ENCODE measurements at places on chromosomes 4 and X.

DNA sequence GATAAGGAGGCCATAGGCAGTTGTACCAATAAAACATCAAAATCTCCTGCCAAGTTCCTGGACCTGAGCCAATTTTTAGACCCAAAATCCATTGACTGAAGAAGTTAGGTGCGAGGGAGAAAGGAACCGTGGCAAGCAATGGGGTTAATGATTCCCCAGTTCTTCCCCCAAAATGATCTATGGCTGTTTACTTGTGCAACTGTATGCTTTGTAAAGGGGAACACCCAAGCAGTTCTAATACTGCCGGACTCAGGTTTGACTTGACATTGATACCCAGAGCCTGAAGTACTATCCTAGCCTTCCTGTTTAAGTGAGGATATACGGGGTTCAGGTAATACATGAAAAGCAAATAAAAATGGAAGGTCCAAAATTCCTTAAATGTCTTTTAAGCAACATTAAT, 6.7 kb upstream of the EIF4E start:
- no peak for DNase-seq

DNA sequence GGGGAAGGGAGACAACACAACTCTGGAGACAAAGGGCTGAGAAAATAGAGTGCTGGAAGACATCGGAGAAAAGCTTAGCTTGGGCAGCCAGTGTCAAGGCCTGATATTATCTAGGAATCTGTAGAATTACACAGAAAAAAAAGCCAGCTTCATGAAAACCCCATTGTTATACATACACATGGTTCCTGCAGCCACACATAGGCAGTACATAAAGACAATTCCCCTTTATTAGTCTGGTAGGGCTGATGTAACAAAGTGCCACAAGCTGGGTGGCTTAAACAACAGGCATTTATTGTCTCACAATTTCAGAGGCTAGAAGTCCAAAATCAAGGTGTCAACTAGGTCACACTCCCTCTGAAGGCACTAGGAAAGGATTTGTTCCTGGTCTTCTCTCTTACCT, 503.5 kb downstream of the MID1IP1 start:
- no peak for DNase-seq

- no peak for DNase-seq
Measured at GRCh38 chr4:84814094-84814750, 152.3 kb downstream of the WDFY3 start.

DNA sequence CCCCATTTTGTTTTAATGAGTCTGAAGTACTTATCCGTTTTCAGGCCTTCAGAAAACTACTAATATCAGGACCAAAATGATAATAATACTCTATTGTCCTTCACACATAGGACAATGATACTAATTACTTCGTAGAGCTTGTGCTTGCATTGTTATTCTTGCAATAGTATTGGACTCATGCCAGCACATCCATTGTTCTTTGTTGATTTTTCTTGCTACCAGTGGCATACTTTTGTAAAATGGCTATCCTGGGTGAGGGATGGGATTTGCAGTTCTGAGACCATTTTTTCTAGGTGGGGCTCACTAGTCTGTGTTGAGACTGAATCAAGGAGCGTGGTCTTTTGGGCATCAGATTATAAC, 195.3 kb downstream of the MAML3 start:
- DNase-seq, result no peak

DNA sequence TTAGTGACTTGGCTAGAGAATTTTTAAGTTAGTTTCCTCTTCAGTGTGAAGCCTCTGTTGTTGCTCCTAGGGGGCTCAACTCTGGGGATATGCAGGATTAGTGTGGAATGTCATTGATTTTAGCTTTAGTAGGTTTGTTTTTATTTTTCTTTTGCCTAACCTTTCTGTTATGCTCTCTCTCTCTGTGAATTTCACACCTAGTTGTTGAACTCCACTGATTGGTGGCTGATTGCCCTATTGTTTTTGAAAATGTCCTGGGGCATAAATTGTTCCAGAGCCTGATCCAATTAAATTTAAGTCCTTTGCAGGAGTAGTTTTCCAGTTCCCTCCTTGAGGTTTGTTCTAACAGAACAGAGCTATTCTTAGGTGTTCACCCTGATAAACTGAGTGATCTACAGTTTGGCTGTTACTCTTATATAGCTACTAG, 393.3 kb upstream of the CTSO start:
- no peak for DNase-seq

DNA sequence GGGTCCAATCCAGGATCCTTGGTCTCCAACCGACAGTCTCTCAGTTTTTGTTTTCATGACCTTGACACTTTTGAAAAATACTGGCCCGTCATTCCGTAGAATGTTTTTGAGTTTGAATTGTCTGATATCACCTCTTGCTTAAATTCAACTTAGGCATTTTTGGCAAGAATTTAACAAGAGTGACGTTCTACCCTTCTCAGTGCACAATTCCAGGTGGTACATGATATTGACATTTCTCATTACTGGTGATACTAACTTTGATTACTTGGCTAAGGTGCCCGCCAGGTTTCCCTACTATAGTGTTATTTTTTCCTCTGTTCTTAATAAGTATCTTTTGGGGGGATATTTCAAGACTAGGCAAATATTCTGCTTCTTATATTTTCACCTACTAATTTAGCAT, 215.1 kb downstream of the NR3C2 start:
- DNase-seq, result no peak

Data from testis (tissue), 5 donors.